ENCODE measurements at places on chromosomes 13 and 19.

- no peak for DNase-seq
Measured at GRCh38 chr19:35928507-35928906, 7.7 kb upstream of the LRFN3 start.

DNA sequence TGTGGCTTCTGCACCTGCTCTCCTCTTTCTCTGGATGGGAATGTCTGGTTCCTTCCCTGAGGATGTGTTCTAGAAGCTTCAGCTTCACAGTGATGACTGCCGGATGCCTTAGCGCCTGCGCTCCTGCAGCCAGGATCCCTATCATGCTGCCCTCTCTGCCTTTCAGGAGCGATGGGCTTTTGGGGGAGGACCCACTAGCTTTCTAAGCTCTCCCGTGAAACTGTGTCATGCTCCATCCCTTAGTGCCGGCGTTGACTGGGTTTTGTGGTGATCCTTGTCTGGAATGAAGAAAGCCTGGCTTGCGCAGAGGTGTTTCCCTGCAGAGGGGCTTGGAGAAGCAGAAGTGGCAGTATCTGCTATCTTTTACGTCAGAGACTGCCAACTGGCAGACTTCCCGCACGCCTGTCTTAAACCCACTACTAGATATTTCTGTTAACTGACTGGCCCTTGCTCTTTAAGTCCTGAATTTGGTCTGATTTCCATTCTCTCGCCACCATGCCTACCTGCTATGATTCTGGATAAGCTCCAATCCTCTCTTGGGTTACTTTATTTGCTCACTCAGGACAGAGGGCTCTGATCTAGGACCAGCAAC lies 3.8 kb upstream of the KMT2B start:
- no peak for DNase-seq

DNA sequence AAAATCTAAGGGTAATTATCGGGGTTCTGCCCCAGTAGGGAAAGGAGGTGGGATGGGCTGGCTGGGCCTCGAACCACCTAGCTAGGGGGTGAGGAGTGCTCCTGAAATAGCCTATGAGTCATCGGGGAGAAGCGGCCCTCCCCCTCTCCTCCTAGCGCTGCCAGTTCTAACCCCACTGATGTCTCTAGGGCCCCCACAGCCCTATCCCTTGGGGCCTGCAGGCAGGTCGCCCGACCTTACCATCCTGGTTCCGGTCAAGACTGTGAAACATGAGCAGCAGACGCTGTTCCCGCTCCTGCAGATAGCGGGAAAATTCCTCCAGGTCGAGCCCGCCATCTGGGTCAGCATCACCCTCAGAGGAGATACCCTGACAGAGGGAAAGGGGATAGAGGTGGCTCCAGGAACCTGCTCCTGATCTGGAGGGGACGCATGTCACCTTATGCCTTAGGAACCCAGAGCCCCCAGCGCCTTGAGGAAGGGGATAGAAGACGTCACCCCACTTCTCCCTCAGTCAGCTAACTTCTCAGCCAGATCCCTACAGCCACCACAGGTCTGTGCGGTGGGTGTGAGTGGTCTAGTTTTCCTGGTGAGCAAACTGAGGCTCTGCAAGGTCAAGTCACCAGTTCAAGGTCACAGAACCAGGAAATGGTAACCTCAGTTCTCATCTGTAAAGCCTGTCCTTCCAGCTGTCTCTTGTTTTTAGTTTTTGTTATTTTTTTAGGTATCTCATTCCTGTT lies 1.5 kb downstream of the SLC25A23 start:
- no peak for DNase-seq

- no peak for DNase-seq
Measured at GRCh38 chr19:16525751-16526481, 16.3 kb downstream of the CHERP start.

DNA sequence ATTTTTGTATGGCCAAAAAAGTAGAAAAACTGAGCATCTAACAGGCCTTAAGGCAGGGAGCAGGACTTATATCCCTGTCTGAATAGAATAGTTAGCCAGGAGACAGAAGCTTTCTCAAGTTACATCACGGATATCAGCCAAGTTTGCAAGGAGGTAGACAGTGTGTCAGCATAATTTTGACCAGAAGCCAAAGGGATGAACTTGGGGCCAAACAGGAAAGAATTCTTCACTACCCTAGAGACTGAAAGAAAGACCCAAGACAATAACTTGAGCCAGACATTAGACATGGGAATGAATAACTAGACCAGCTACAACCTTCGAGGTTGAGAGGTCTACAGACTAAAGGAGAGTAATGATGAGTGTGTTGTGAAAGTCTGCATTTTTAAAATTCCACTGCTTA lies 48.1 kb upstream of the PCDH9 start:
- no peak for DNase-seq

DNA sequence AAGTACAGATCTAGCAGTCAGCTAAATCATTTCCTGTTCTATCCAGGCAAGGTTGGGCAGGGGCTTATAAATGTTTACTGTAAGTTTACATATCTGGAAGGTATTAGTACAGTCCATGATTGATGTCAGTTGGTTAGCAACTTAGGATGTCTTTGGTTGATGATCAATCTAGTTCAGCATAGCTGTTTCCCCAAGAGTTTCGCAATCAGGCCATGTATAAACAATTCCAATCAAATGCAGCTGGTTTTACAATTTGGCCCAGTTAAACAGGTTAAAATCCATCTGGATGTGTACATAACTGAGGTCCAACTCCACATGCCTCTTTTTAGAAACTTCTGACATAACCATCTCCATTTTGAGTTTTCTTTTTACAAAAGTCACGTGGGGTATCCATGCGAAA lies 6.9 kb downstream of the ZNF221 start:
- DNase-seq, result no peak

- no peak for DNase-seq
Measured at GRCh38 chr19:51372021-51372648, 319 bp downstream of the NKG7 start.

DNA sequence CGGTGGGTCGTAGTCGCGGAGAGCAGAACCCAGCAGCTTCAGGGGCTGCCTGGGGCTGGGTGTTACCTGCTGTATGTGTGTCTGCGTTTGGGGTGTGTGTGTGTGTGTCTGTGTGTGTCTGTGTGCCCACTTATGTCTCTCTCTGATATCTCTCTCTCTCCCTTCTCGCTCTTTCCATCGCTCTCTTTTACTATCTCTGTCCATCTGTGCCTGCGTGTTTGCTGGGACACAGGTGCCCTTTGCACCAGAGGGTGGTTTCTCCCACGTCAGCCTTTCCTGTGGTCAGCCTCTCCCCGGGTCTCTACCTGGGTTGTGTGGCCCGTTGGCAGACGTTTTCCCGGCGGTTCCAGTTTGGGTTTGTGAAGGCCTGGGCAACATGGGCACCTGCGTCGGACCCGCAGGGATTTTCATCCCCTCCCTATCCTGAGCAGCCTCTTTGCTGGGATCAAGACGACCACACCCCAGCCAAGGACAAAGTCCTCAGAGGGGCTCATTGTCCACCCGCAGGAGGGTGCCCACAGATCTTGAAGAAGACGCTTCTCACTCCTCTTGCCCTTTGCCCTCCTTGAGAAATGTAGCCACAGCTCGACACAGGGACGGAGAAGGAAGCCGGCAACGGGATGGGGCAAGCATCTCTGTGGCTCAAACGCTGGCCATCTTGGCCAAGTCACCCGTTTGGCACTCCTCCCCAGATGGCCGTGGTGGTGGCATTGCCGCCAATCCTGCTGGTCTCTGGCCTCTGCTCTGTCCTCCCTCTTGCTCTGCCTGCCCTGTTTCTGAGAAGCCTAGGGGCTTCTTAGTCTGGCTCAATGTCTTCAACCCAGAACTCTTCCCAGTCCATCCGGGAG lies 43.3 kb downstream of the ZNF146 start:
- no peak for DNase-seq

DNA sequence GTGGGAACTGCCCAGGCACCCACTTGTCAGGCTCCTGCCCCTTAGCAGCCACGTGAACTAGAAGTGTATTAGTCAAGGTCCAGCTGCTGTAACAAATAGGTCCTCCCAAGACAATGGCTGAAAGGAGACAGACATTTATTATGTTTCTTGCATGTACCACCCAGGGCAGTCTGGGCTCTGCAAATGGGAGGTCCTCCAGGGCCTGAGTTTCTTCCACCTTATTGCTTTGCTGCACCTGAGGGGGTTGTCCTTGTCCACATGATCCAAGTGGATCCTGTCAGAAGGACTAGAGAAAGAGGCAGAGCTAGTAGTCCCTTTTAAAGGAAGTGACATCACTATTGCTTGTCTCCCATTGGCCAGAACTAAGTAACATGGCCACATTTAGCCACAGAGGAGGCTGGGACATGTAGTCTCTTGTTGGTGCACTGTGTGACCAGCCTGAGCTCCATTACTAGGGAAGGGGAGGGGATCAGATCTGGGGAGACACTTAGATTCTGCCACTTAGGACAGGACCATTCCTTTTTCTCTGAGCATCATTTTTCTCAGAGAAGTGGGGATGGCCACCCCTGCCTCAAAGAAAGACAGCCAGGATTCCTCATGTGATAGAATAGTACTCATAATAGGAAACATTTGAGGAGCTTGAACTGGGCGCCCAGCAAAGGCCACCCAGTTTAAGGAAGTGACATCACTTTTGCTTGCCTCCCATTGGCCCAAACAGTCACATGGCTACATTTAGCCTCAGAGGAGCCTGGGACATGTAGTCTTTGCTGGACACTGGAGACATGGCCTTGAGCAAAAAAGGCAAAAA lies 15.1 kb downstream of the CC2D1A start:
- no peak for DNase-seq

DNA sequence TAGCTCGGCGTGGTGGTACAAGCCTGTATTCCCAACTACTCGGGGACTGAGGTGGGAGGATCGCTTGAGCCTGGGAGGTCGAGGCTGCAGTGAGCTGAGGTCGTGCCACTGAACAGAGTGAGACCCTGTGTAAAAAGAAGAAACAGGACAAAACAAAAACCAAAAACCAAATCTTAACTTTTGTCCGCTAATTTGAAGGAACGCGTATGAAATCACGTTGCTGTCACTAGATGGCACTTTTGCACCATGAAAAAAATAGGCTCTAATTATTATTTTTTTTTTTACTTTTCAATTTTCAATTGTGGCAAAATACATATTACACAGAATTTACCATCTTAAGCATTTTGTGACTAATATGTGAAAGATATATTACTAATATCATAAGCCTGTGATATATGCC lies 17.6 kb upstream of the ZNF835 start:
- DNase-seq, result no peak

Data from stimulated activated CD4-positive, alpha-beta T cell treated with anti-CD3 and anti-CD28 coated beads, Interleukin-4, amount 100 ng/mL, for 1 hour (primary cell).